ENCODE measurements at places on chromosomes 3 and 15. TPM values are rescaled to one million over a fixed set of nuclear protein-coding genes. Genes with fewer than 3 reads are reported as not detected.

DNA sequence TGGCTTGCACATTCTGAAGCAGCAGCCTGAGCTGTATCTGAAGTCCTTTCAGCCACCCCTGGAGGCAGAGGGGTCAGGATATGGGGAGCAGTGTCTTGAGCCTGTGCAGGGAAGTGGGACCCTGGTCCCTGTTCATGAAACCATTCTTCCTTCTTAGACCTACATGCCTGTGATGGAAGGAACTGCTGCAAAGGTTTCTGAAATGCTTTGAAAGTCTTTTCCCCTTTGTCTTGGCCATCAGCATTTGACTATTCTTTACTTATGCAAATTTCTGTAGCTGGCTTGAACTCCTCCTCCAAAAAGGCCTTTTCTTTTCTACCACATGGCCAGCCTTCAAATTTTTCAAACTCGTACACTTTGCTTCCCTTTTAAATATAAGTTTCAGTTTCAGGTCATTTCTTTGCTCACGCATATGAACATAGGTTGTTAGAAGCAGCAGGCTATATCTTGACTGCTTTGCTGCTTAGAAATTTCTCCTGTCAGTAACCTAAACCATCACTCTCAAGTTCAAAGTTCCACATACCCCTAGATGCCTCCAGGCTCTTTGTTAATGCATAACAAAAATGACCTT is 62.3 kb downstream of the GALK2 start:
- DNase-seq: no peak

DNA sequence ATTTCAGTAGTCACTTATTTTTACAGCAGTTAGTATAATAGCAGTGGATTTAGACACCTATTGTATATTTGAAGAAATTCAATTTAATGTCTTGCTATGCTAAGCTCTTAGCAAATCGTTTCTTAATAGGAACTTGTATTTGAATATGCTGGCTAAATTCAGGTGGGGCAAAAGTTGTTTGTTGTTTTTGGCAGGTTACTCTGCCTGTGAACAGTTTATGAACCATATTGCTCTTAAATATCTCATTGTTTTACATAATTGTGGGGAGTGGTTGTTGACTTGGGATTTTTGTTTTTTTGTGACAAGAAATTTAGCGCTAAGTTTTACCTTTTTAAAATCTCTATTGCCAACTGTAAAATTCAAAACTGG is 43.4 kb downstream of the NR2C2 start:
- no peak for DNase-seq

- no peak for DNase-seq
These were observed 21.1 kb downstream of the CCDC32 start for GRCh38 chr15:40543631-40544294.

DNA sequence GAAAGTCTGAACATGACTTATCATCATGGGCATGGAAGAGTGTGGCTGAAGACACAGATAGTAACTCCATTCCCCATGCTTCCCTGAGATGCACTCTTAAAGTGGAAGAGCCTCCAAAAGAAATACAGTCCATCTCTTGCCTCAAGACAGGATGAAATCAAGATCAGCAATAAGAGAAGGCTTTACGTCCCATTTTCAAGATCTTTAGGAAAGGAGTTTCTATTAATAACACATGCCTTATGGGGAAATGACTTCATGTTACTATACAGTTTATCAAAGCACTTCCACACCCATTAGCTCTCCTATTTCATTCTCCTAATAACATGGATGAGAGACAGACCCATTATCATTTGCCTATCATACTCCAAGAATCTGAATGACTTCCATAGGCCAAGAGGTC is 6.1 kb upstream of the KBTBD12 start:
- no peak for DNase-seq

- DNase-seq: no peak
These were observed 76.5 kb downstream of the ACAP2 start for GRCh38 chr3:195366200-195366925.

- no peak for DNase-seq
These were observed 164.3 kb downstream of the MCTP2 start for GRCh38 chr15:94395640-94396039.

- no peak for DNase-seq
These were observed 4.9 kb upstream of the P3H2 start for GRCh38 chr3:190125436-190126068.

GRCh38 chr15:69891606-69892005 is 206.1 kb downstream of the TLE3 start:
- DNase-seq: no peak

GRCh38 chr3:117358717-117359314 is 649.2 kb downstream of the TUSC7 start:
- no peak for DNase-seq

DNA sequence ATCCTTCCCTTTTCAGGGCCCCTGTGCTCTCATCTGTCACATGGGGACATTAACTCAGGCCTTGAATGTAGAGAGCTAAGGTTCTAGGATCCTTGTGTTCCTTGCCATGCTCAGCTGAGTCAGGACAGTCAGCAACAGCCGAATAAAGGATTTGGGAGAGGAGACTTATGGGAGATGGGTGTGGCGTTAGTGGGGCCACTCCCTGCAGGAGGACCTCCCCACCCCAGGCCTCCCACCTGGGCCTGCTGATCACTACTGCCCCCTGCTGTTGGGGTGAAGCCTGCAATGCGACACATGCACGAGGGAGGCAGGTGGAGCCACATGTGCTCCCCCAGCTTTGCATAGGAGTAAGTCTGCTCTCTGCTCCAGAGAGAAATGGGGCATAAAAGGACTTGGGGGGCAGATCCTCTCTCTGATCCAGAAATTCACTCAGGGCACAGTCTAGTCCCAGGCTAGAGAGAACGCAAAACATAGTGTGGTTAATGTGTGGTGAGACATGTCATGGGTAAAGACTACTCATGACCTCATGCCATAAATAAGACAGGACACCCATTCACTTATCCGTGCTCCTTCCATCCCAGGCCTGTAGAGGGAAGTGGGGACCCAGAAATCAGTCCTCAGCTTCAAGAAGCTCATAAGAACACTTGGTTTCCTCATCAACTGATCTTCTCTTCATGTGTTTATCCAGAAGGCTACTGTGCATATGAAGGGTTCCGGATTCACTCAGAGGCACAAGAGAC is 19.4 kb downstream of the RBP1 start:
- DNase-seq: no peak

DNA sequence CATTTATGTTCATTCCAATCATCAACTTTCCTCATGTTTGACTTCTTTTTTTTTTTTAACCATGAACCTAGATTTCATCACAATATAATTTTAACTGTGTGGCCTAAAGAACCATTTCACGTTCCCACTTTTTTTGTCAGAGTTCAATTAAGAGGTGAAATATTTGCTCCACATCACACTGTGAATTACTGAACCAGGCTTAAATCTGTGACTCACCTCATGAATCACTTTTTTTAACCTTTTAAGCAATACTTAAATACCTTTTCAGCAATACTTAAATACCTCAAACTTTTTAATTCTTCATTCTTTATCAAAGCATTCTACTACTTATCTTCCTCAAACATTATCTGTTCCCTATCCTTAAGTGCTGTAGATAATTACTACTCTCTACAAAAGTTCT is 137.6 kb downstream of the SI start:
- no peak for DNase-seq

DNA sequence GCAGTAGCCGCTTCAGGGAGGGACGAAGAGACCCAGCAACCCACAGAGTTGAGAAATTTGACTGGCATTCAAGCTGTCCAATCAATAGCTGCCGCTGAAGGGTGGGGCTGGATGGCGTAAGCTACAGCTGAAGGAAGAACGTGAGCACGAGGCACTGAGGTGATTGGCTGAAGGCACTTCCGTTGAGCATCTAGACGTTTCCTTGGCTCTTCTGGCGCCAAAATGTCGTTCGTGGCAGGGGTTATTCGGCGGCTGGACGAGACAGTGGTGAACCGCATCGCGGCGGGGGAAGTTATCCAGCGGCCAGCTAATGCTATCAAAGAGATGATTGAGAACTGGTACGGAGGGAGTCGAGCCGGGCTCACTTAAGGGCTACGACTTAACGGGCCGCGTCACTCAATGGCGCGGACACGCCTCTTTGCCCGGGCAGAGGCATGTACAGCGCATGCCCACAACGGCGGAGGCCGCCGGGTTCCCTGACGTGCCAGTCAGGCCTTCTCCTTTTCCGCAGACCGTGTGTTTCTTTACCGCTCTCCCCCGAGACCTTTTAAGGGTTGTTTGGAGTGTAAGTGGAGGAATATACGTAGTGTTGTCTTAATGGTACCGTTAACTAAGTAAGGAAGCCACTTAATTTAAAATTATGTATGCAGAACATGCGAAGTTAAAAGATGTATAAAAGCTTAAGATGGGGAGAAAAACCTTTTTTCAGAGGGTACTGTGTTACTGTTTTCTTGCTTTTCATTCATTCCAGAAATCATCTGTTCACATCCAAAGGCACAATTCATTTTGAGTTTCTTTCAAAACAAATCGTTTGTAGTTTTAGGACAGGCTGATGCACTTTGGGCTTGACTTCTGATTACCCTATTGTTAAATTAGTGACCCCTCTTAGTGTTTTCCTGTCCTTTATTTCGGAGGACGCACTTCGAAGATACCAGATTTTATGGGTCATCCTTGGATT is at the start of gene MLH1:
Gene MLH1, plus strand, starts transcription at position 193 of the 958 bp plus-strand sequence. Its CDS starts 30 bp downstream, at position 223.
- DNase-seq: peak; percentile 100

DNA sequence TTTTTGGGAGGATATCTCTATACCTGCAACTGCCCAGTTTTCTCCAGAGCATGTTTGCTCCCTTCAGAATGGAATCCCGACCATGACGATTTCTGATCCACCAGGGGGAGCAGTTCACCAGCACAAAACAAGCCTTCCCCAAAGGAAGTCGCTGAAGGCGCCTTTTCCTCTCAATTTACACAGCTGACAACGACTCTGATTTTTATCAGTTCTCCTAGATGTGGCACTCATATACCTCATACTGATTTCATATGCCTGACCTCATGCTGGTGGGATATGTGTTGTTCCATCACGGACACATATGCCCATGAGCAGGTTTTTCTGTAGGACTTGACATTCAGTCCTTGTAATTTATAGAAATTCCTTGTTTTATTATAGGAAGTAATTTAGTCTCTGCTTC is 1028.2 kb downstream of the MCTP2 start:
- peak; percentile 83 for DNase-seq

GRCh38 chr3:62028236-62028635 is 345.1 kb downstream of the FEZF2 start:
- no peak for DNase-seq

DNA sequence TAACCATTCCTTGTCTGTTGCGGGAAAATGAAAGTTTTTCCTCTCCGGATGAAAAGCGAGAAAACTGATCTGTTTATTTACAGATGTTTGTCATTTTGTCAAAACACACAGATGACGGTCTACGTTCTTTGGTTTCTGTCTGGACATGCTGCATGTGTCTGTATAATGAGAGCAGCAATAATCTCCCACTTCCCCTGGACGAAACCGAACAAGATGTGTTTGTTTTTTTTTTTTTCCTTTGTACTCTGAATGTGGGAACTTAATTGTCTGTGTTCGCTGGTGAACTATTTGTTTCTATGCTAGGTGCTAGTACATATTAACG is 33.6 kb downstream of the PTPRG start:
- no peak for DNase-seq

DNA sequence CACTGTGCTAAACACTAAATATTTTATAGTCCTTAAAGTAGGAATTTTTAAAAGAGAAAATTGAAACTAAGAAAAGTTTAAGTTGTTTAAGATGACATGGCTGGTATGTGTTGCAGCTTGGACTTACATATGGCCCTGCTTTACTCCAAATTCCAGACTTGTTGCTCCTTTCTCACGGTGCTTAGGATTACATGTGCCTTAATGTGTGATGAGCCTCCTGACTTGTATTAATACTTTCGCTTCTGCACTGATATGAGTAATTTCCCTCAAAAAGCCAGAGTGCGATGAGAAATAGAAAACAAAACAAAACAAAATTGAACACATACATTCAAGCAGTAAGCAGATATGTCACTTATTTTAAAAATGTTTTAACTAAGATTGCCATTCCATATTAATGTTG is 250.2 kb downstream of the VGLL3 start:
- no peak for DNase-seq

DNA sequence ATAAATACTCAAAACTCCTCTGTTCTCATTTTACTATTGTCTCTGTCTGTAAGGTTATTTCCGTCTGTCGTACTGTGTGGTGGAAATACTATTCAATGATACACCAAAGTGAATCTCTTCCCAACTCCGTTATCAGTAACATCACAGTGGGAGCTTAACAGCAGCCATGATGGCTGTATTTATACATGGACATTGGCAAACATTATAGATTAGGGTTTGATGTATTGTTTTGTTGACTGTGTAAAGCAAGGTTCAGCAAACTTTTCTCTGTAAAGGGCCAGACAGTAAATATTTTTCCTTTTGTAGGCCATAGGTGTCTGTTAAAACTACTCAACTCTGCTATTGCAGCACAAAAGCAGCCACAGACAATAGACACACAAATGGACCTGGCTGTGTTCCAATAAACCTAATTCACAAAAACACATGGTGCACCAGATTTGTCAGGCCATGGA is 23.2 kb downstream of the LIPC start:
- DNase-seq: no peak

DNA sequence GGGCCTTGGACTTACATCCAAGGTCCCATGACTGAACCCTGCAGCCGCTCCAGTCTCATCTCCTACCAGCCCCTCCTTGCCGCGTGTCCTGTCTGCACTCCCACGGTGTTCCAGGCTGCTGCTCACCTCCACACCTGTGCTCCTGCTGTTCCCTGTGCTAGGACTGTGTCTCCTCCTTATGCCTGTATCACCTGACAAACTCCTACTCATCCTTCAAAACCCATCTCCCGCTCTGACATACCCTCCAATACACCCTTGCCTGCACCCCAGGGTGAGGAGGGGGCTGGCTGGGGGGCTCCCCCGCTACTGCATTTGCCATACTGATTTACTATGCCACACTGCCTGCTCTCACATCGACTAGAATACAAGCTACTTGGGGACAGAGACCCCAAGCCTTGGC is 53.6 kb downstream of the CYP11A1 start:
- DNase-seq: no peak

DNA sequence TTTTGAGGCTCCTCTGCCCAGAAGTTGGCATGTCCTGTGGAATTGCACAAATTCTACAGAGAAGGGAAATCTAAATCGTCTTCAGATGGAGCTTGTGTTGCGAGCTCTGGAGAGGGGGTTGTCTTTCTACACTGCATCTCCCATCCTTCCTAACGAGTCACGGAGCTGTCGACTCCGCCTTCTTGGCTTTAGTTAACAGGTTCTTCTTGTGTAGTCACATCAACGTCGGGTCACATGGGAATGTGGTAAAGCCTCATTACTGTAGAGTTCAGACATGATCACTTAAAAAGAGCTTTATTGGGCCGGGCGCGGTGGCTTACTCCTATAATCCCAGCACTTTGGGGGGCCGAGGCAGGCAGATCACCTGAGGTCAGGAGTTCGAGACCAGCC is 60.0 kb downstream of the DNASE1L3 start:
- DNase-seq: no peak

ATP2B2 gene
- polyA plus RNA-seq: 0.44 TPM

SERINC4 gene
- polyA plus RNA-seq: not detected

PROK2 gene
- not detected for polyA plus RNA-seq

SLC22A14 gene
- polyA plus RNA-seq: 0.21 TPM

FYCO1 gene
- polyA plus RNA-seq: 17.6 TPM

GOLGA8H gene
- polyA plus RNA-seq: 1.9 TPM

LZTFL1 gene
- polyA plus RNA-seq: 61.8 TPM

AGBL1 gene
- 0.08 TPM for polyA plus RNA-seq

PARP16 gene
- polyA plus RNA-seq: 16.4 TPM

ALPK3 gene
- polyA plus RNA-seq: 13.3 TPM

ATP6V1A gene
- polyA plus RNA-seq: 82.9 TPM
